ENCODE measurements at places on chromosomes 1 and 21.

- DNase-seq: no peak
Observed at GRCh38 chr1:231553320-231553719, 24.9 kb downstream of the TSNAX start.

- no peak for DNase-seq
Observed at GRCh38 chr1:245969283-245969682, 537.8 kb downstream of the SMYD3 start.

DNA sequence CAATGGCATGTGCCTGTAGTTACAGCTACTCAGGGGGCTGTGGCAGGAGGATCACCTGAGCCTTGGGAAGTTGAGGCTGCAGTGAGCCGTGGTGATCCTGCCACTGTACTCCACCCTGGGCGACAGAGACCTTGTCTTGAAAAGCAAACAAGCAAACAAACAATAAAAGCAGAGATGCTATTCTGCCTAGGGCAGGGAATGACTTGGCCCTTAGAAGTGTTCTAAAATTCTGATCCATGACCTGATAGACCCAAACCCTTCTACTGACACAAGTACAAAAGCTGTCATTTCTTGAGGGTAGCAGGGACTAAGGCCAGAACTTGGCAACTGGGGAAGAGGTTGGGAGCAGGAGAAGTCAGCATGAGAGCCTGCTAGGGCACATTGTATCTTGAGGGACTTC is 15.6 kb upstream of the NCF2 start:
- DNase-seq: no peak

DNA sequence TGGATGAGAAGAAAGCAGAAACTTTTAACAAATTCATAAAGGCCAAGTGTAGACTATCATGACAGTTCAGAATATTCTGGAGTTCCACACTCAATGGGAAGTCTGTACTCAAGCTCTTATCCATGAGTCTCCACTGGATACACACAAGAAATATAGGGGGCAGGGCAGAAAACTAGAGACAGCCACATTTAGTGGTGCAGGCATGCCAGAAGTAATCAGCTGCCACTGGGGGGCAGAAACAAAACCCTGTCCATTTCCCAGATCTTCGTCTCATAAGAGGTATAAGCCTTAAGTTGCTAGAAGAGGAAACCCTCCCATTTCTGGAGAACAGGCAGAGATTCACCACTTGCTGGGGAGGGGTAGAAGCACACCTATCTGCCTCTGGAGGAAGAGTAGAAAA is 166.8 kb upstream of the GALNT2 start:
- no peak for DNase-seq

DNA sequence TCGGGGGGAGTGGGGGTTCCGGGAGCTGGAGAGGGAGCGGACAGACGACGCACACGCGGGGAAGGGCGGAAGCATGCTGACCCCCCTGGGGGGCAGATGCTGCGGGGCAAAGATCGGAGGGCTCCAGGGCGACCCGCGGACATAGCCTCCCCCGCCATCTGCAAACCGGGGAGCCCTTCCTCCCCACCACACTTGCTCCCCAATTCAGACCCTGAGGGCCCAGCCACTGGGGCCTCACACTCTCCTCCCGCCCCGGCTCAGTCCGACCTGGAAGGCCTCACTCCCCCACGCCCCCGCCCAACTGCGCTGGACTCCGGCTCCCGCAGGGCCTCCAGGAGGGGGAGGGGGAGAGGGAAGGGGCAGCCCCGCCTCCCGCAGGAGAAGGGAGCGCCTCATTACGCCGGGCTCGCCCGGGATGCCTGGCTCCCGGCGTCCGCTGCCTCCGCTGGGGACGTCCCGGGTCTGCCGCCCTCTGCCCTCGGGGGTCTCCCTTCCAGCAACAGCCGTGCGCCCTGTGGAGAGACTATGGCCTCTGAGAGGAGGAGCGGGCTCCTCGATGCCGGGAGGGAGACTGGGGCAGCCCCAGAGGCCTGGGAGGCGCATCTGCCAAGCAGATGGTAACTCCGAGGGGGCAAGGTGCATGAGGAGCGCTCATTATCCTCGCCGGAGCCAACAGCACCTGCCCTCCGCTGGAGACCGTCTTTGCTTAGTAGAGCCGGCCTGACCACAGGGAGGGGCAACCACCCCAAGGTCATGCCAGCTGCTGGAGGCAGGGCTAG is 636 bp upstream of the CAMK2N1 start:
- DNase-seq: no peak

GRCh38 chr1:214420833-214421232 is 130.6 kb downstream of the PTPN14 start:
- no peak for DNase-seq

- DNase-seq: peak; percentile 69
Observed at GRCh38 chr1:150548632-150549495, at the start of gene ADAMTSL4. Gene ADAMTSL4, plus strand, starts transcription at chr1:150549408. Its CDS starts 2,881 bp downstream, at chr1:150552289.

DNA sequence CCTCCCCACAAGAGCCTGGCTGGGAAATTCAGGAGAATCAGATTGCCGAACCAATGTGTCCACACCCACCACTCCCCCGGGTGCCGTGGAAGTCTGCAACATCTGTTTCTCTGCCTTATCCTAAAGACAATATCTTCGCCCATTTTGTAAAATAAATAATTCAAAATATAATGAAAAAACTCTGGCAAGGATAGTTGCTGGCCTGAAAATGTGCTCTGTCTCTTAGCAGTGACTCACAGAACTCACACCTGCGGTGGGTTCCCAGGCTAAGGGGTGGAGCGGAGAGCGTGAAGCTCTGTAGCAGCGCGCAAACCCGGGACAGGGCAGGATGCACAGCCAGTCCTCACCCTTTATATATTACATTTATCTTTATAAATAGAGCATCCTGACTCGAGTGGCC is 99.9 kb downstream of the COLGALT2 start:
- DNase-seq: no peak

GRCh38 chr1:180527101-180527669 is 24.8 kb upstream of the ACBD6 start:
- DNase-seq: no peak

DNA sequence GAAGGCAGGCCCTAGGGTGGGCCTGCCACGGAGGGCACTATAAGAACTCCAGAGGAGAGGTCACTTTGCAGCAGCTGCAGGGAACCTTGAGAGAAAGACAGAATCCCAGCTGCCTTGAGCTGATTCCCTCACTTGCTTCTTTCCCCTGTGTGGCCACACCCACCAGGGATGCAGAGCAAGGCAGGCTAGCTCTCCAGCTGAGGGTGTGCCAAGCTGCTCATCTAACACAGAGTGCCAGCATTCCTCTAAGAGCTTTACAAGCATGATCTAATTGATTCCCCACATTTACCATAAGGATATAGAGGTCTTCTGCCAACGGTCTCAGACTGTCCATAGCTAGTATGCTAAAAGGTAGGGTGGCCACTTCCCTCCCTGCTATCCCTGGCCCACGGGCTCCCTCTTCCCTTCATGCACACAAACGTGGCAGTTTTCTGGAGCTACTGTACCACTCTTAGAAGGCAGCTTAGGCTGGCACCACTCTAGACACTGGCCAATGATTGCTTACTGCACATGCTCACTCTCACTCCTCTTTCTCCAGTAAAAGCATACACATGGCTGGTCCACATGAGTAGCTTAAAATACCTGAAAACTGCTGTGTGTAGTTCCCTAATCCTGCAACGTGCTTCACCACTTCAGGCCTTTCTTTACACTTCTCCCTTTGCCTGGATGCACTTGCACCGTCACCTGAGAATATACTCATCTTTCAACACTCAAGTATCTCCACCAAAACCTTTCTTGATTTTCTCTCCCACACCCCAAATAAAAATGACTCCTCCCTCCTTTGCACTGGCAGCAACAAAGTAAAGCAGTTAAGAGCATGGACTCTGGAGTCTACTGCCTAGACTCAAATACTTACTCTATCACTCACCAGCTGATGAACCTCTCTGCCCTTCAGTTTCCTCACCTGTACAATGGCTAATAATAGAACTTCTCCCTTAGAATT is 57.7 kb downstream of the DMAP1 start:
- no peak for DNase-seq

Data from CD14-positive monocyte (primary cell).